Ovary (tissue), 10 donors: ENCODE measurements at places on chromosomes 3 and 15. TPM values are rescaled to one million over a fixed set of nuclear protein-coding genes. Genes with fewer than 3 reads are reported as not detected.
A peak's percentile ranks its signal among the peaks of the same experiment; 100 is the strongest.

DNA sequence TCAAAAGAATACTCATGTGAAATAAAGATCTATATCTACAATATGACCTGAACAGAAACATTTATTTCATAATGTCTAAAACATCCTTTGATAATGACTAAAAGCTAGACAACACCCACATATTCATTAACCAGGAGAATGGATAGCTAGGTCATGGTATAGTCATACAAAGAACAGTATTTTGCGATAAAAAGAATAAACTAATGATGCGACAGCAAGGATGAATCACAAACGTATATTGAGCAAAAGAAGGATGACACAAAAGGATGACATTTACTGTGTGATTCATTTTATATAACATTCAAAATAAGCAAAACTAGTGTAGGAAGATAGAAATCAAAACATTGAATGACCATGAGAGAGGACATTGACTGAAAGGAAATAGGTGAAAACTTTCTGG lies 1233.1 kb downstream of the OTOL1 start:
- H3K36me3 ChIP-seq: no peaks in the 10 kb centered on the region
- no peak overlapping the region for H3K4me3 ChIP-seq
- no peaks in the 10 kb centered on the region for H3K27me3 ChIP-seq
- no peak overlapping the region for H3K27ac ChIP-seq

GRCh38 chr15:33001926-33002325 lies 192.6 kb downstream of the FMN1 start:
- DNase-seq: no peak
- no peak overlapping the region for H3K27ac ChIP-seq
- no peaks in the 10 kb centered on the region for H3K36me3 ChIP-seq
- no peaks in the 10 kb centered on the region for H3K27me3 ChIP-seq
- H3K4me1 ChIP-seq: no peaks in the 10 kb centered on the region

- H3K4me1 ChIP-seq: peaks cover 14% of the 10 kb centered on the region
- H3K27ac ChIP-seq: no peak overlapping the region
- no peak overlapping the region for H3K4me3 ChIP-seq
- H3K36me3 ChIP-seq: no peaks in the 10 kb centered on the region
- peak; percentile 47 for DNase-seq
Observed at GRCh38 chr3:195892105-195893043, 16.0 kb downstream of the TNK2 start.

DNA sequence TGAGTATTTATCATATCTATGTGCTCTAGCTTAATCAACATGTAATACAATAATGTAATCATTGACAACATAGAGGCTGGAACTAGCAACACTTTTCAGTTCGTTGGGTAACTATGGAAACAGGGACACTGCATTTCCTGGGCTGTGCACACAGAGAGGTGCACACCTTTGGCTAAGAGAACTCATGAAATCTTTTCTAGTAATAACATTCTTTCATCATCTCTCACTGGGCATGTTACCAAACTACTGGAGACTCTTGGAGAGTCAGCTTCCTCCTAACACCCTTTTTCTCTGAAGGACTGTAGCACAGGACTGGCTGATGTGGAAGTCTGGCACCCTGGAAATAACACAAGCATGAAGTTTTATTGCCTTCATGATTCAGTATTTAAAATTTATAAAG lies 135.6 kb downstream of the KCNMB2 start:
- no peak overlapping the region for H3K27ac ChIP-seq
- no peaks in the 10 kb centered on the region for H3K27me3 ChIP-seq
- peaks cover 2% of the 10 kb centered on the region for H3K4me1 ChIP-seq
- no peaks in the 10 kb centered on the region for H3K36me3 ChIP-seq
- DNase-seq: no peak
- no peak overlapping the region for H3K4me3 ChIP-seq

DNA sequence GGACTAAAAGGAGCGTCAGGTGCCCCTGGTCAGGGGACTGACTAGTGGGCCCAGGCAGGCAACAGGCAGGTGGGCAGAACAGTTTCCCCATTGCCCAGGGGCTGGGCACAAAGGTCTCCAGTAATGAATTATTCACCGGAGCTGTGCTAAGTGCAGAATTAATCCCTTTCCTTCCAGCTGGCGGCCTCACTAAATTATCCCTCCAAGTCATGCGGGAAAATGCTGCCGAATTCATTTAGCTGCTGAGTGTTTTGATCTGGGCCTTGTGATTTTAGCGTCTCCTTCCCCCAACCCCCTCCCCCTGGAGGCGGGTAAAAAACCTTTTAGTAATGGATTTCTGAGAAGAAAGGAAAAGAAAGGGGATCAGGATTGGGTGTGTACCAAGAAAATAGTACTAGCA lies 47.2 kb downstream of the CCDC33 start:
- no peak overlapping the region for H3K27ac ChIP-seq
- no peak for DNase-seq
- no peak overlapping the region for H3K4me3 ChIP-seq
- no peaks in the 10 kb centered on the region for H3K27me3 ChIP-seq
- no peaks in the 10 kb centered on the region for H3K36me3 ChIP-seq

- H3K4me3 ChIP-seq: no peak overlapping the region
- H3K27ac ChIP-seq: no peak overlapping the region
- H3K4me1 ChIP-seq: no peaks in the 10 kb centered on the region
Observed at GRCh38 chr15:101672298-101672697, 20.1 kb upstream of the TM2D3 start.

The KLHL40 gene
- total RNA-seq: not detected

The SPATA12 gene
- total RNA-seq: 0.10 TPM

The NANOGP8 gene
- 1.0 TPM for total RNA-seq

The PRICKLE2 gene
- 22.8 TPM for total RNA-seq
